ENCODE measurements at places on chromosomes 1 and 21.

DNA sequence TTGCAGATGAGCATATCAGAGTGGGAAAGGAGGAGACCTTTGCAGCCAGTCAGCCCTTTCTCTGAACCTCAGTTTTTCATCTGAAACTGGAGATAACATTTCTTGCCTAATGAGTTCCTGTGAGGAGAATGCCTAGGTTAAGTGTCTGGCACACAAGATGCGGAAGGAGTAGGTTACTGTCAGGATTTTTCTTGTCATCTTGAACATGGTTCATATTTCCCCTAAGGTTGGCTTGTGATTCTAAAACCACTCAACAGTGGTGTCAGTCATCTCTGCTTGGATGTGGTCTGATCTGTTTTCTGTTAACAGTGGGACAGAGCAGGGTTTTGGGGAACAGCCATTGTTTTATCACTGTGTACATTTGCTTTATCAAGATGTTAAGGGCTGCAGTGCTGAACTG lies 70.6 kb downstream of the TGFB2 start:
- DNase-seq, result no peak

- no peak for DNase-seq
Observed at GRCh38 chr1:3539707-3540425, 71.4 kb downstream of the MEGF6 start.

GRCh38 chr1:205240118-205240517 lies 12.4 kb downstream of the TMCC2 start:
- DNase-seq, result no peak

DNA sequence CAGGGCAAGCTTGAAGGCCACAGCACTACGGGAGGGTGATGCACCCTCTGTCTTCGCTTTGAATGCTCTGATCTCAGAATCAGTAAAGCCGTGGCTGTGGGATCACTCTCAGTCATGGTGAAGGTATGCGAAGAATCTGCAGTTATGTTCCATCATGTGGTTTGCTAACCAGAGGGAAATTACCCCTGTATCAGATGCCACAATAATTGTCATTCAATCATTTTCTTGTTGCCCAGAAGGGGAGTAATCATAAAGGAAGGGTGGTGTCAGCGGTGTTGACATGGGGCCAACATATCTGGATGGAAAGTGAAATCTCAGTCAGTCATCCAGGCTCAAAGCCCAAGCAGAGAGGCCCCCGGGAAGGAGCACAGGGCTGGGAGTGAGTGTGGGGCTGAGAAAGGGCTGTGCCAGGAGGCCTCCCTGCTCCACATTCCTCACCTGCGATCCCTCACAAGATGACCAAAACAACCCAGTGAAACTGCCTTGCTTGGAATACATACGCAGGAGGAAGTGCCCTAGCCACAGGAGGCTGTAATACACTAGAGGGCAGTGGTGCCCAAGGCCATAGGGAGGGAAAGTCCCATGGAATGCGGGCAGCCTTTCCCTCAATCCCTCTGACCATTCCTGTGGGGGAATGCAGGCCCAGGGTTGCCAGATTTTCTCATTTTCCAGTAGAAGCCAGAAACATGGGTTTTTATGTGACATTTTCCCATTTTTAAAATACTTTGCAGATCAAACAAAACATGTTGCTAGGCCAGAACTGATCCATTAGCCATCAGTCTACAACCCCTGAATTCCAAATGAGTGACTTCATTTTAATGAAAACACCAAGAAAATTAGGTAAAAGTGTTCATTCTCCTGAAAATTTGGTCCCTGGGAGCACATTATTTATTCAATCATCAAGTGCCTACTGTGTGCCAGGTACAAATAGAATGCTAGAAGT lies 95.7 kb upstream of the VANGL1 start:
- peak; percentile 3 for DNase-seq

All from GM12892 (cell line).